NCI-H146 (cell line): ENCODE measurements at places on chromosomes 5 and 9.

- no peak for DNase-seq
These were observed 233.8 kb upstream of the MPDZ start for GRCh38 chr9:13513286-13513685.

DNA sequence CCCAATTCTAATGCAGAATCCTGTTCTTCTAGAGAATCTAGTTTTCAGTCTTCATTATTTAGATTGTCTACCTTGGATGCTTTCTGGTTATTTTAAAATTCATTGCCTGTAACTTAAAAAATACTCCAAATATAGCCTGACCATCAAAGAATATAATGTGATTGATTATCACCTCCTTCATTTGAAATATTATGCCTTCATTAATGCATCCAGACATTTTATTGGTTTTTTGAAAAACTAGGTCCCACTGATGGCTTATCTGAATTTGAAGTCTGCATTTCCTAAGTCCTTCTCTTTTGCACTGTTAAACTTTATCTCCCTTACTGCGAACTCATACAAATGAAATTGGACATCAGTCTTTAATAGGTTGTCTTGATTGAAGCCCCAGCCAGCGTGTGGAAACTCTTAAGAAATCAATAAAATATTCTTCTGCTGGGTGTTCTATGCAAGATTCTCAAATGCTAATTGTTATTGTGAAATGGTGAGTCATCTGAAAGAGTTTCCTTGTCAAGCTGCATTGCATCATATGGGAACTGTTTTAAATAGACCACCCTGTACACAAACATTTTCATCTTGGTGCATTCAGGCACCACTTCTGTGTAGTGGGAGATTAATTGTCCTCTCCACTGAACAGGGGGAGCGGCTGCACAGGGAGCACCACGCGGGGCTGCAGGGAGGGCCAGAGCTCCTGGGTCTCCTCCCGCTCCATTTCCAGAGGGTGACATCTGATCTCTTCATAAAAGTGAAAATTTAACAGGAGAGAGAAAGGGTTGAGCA lies 92.3 kb upstream of the FANCC start:
- no peak for DNase-seq

- no peak for DNase-seq
These were observed 75.8 kb downstream of the GOLPH3 start for GRCh38 chr5:32098291-32098690.

- DNase-seq, result peak; percentile 79
These were observed 18.3 kb upstream of the TERT start for GRCh38 chr5:1312993-1313833.

GRCh38 chr5:111313017-111313724 lies 89.0 kb downstream of the CAMK4 start:
- no peak for DNase-seq

- peak; percentile 63 for DNase-seq
These were observed 735 bp downstream of the ECPAS start for GRCh38 chr9:111483439-111483857.

DNA sequence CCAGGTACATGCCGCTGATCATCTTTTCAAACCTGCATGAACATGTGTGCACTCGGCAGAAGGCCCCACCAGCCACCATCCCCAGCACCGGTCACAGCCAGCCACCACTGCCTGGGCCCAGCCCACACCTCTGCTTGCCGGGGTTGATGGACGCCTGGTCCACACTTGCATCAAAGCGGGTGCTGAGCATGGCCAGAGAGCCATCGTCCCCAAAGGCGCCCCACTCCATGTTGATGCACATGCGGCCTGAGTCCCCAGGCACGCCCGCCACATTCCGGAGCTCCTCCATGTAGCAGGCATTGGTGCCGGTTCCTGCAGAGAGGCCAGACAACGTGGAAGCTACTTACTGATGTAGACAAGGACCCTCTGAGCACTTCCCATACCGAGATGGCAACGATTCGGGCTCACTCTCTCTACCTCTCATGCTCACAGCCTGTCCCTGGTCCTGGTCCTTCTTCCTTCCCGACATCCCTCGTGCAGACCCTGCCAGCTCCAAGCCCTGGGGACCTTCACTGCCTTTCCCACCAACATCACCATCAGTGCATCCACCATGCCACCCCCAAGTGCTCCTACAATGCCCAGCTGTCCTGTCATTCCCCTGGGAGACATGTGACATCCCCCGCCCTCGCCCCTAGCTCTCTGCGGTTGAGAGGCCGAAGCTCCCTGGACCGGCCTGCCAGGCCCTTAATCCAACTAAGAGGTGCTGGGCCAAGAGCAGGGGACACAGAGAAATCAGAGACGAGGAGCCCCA lies 17.2 kb downstream of the HK3 start:
- no peak for DNase-seq

GRCh38 chr9:136160381-136160841 lies 41.7 kb upstream of the TMEM250 start:
- peak; percentile 90 for DNase-seq

- peak; percentile 75 for DNase-seq
These were observed 950 bp downstream of the RGMB start for GRCh38 chr5:98774192-98775033.

DNA sequence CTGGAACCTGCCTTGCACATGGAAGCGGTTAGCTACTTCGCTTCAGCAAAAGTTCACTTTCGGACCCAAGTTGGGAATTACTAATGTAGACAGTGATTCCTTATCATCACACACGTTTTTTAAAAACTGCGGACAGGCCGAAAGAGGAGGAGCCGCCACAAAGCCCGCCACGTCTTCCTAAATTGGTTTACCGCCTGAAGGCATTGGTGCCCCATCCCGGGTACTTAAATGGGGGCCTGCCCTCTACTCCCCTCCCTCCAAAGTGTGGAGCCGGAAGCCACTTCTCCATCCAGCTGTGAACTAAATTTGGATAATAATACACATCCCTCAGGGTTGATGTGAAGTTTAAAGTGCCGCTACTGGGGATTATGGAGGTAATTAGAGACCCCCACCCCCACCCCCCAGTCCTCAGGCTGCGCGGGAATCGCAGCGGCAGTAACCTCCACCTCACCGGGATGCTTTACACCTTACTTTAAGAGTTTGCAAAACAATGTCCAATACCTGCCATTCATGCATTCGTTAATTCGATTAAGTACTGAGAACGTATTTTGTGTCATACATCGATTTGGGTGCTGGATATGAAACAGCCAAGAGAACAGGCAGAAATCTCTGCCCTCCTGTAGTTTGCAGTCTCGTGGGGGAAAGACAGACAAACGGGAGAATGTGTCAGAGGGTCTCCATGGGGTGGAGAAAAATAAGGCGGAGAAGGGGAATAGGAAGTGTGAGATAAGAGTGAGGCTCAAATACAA lies 937 bp upstream of the MACROH2A1 start:
- DNase-seq, result no peak

DNA sequence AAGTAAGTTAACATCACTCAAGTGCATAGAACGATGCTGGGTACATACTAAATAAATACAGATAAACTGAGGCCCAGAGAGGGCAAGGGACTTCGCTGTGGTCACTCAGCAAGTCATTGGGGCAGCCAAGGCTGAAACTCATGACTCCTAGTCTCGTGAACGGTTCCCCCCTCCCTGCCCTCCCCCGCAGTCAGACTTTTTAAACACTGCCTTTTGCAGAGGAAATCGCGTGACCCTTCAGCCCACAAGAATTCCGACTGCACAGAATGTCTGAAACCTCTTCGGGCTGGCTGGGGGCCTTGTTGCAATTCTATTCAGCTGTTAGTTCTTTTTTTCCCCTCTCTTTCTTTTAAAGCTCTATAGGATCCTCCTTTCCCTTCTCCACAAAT lies 28.1 kb downstream of the NEK6 start:
- no peak for DNase-seq

- peak; percentile 30 for DNase-seq
These were observed 219.5 kb downstream of the KCTD16 start for GRCh38 chr5:144390133-144390532.

DNA sequence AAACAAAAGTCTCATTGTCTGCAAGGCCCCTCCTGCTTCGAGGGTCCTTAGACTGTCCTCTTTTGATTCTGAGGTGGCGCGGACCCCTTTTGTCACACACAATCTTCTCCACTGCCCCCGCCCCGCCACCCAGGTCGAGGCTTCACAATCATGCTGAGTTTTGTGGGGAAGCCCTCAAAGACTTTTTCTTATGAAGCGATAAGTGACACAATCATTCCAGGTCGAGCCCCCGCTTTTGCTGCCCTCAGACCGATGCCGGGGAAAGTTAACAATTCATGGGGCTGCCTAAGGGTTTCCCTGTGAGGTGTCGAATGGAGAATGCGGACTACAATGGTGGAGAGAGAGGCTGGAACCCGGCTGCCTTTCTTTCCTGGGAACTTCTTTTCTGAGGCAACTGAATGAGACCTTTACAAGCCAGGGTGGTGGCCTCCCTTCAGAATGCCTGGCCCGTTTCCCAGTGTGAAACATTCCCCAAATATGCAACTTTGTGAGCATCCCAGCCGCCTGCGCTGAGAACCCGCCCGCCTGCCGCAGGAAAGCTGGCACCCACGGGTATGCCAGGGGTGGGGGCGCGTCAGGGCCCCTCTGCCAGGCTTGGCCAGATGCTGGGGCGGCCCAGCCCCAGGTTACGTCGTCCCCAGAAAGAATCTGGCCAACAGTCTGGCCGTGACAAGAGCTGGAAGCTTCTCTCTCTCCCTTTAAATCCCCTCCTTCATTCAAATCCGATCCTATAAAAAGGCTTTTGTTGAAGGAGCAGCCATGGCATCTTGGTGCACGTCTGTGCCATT lies 71.9 kb downstream of the MAP1B start:
- DNase-seq, result no peak

- DNase-seq, result no peak
These were observed 98.8 kb upstream of the NR4A3 start for GRCh38 chr9:99722877-99723276.

DNA sequence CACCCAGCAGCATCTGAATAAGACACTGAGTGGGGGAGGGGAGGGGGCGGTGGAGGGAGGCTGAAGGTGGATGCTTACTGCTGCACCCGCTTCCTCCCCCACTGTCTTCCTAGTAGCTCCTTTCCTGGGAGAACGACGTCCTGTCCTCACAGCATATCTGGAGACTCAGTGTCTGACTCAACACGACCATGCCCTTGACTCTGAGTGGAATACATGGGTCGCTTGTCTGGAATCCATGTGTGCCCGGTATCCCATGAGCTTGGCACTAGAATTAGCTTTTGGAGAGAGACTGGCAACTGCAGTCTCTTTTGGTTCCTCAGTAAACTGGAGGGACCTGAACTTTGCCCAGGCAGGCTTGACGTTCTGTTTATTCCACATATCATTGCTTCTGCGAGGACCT lies 125.4 kb upstream of the FAM120A start:
- DNase-seq, result no peak

GRCh38 chr5:36177154-36177553 lies 25.2 kb downstream of the SKP2 start:
- no peak for DNase-seq

GRCh38 chr9:73412874-73413273 lies 261.2 kb downstream of the ANXA1 start:
- no peak for DNase-seq
